Activated T-helper 1 cell treated with Interleukin-2 at 50 U/mL for 16 hours (primary cell): ENCODE measurements at places on chromosomes 12 and 14.
A peak's percentile ranks its signal among the peaks of the same experiment; 100 is the strongest.

GRCh38 chr12:108973629-108974152 is 47.2 kb downstream of the SVOP start:
- no peak for DNase-seq

DNA sequence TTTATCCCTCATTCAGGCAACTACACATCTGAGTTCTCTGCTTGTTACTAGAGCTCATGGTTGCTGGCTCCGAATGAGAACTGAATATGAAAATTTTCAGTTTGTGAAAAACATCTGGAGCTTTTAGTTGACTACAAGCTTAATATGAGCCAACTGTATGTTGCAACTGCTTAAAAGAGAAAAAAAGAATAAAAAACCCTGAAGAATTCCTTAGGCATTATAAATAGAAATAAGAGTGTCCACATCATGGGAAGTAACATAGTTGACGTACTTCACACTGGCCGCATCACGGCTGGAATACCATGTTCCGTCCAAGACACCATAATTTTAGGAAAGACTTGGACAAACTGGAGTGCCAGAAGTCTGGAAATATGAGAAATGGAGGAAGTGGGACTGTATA is 57.9 kb downstream of the PDE3A start:
- no peak for DNase-seq

DNA sequence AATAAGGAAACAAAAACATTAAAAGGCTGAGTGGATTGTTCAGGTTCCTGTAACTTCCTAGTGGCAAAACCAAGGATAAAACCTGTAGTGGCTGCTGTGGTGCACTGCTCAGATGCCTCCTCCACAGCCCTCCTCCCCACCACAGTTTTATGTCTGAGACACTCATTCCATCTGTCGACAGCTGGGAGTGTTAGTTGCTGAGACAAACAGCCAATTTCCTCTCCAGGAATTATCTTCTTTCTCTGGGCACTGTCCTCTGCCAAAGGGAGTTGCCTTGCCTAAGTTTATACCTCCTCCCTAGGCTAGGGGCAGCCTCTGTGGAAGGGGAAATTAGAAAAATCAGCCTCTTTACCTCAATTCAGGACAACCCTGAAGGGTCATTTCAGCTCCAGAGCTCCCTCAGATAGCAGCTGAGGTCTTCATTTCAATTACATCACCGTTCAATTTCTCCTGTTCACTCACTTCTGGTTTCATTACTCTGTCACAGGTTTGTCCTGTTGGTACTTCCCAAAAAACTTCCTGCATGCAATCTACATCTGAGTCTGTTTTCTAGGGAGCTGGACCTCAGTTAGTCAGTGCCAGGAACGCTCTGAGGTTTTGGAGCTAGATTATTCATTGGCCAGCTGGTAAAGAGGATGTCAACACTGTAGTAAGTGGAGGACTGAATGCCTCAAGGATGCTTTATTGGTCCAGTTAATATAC is 74.9 kb upstream of the ATP2B1 start:
- DNase-seq, result no peak

- no peak for DNase-seq
Observed at GRCh38 chr12:68773582-68773981, 27.6 kb downstream of the SLC35E3 start.

GRCh38 chr14:74563233-74563585 is 48.8 kb downstream of the LTBP2 start:
- DNase-seq, result no peak

DNA sequence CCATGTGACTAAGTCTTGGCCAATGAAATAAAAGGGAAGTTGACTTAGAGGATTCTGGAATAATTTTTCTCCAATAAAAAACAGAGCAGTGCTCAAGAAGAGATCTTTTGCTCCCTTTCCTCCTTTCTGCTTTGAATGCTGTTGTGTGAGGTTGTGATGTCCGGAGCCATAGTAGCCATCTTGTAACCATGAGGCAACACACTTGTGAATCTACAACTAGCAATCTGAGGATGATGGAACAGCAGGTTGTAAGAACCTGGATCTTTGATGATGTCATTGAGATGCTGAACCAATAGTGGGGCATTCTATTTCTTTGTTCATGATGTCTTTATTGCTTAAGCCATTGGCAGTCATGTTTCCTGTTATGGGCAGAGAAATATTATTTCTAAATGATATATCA is 230.0 kb upstream of the SRRM4 start:
- DNase-seq, result no peak

DNA sequence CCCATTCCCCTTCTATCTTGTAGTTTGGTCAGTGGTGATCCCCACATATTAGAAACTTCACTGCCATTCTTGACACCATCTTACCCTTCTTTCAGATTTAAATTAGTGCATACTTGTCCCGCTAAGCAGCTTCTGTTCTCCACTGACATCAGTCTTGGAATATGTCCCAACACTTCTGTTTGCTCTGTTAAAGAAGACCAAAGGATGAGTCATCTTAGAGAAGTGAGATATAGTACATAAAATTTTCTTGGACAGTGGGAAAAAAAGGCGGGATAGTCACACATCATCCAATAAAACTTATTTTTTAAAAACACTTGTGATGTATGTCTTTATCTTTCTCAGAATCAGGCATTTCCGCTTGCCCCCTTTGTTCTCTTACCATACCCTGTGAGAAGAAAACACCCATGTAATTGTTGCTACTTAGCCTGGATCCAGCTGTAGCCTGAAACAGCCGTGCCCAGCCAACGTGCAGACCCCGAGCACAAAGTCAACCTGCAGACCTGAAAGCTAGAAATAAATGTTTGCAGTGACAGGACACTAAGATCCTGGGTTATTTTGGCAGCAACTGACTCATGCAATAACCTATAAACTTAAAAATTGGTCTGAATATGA is 100.1 kb upstream of the PDE3A start:
- DNase-seq, result no peak

GRCh38 chr12:27711317-27711682 is 668 bp downstream of the MRPS35 start:
- no peak for DNase-seq

DNA sequence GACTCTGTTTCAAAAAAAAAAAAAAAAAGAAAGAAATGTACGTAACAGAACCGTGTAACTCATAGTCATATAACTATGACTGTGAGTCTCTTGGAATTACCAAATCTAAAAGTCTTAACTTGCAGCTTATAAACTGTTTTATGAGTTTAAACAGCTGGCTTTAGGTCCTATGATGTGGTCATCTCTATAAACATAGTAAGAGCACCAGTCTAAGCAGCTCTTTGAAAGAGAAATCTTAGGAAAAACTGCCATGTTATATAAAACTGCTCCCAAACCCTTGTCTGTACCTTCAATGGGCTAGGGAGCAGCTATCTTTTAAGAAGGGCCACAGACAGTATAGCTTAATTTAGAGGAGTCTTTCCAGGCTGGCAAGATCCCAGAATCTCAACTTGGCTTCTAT is 115.5 kb upstream of the AEBP2 start:
- DNase-seq, result no peak

DNA sequence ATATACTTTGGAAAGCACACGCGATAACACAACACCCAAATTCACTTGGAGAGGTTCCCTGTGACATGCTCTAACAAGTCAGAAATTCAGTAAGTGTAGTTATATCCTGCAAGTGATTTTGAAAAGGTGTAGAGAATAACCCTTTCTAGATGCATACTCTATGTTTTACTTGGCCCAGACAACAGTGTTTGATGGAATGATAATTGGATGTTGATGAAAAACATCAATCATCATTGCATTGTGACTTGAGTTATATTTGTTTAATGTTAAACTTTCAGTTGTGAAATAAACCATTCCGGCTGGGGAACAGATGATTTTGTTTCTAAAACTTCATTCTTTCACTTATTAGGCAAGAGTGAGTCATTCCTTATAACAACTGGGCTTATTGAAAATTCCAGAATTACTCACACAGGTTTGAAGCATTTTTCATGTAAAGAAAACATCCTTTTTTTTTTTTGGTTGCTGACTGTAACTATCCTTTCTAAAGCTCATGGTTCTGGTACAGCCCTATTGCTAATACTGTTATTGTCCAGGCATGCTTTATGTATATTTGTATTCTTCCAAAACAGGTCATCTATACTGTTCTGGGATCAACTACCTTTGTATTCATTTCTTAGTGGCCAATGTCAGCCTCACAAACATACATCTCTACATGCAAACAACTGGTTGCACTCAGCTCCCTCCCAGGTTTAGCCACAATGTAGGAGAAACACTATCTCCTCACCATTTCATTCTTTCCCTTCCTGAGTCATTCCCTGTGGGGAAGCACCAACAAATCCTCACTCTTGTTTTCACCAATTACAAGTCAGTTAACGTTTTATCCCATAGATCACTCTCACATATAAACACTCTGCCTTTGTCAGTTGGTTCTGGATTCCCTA is 121.2 kb upstream of the LRIG3 start:
- no peak for DNase-seq

DNA sequence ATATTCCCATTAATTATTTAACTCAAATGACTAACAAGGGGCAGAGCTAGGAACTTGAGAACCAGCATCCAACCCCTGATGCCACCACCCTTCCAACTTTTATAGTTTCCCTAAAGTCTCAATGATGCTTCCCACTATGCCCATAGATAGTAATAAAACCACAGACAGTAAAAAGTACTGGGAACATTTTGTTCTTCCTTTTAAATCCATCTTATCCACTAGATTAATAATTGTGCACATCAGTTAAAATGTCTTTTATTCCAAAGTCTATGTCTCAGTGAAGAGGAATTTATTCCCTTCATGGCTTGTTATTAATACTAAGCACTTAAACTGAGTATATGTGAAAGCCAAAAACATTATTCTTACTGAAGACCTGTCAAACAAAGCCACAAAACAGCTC is 45.8 kb downstream of the SINHCAF start:
- DNase-seq, result no peak

- no peak for DNase-seq
Observed at GRCh38 chr12:128543971-128544370, 277.0 kb downstream of the TMEM132C start.

- peak; percentile 20 for DNase-seq
Observed at GRCh38 chr14:23294734-23295561, 7.7 kb downstream of the PPP1R3E start.

GRCh38 chr12:110704750-110705149 is 15.8 kb upstream of the HVCN1 start:
- no peak for DNase-seq

DNA sequence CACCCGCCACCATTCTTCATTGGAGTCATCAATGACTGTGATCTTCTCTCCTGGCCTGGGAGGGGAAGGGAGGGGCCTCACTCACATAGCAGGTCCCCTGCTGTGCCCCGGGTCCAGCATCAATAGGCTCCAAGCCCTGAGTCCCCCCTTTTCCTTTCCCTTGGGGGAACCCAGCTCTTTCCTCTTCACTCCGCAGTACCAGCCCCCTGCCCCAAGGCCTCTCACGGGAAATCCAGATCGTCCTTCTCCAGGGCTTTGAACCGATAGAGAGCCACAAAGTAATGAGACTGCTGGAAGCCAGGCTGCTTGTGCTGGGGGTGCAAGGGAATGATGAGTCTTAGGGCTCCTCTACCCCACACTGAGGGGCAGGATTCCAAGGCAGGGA is 6.7 kb downstream of the STAC3 start:
- no peak for DNase-seq

DNA sequence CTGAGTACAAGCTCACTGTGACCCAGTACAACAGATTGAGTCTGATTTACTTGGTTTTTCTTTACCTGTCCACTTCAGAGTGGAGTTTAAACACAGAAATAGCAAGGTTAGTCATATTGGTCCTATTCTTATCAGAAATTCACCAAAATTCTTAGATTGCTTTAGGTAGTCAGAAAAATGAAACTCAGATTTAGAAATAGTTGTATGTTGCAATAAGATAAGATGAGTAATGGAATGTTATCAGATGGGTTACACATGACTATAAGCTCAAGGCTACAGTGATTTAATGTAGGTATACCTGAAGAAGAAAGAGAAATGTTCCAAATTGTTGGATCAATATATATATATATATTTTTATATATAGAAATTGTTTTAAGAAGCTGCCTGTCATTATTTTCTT is 524.1 kb downstream of the LRFN5 start:
- DNase-seq, result no peak

DNA sequence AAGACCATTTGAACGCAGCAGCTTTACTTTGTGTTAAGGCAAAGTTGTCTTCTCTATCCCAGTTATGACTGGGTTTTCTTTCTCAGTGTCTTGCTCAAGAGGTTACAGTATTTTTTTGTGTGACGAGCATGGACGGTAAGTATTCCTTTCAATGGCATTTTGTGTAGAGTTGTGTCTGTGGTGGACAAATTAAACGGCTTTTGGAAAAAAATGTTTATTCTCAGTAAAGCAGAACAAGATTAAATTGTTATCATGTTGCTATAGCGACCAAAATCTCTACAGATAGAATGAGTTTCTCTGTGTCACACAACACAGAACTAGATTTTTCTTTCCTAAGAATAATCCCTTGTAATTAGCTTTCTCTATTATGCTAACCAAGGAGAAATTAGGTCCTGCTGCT is 417.1 kb downstream of the AEBP2 start:
- DNase-seq, result no peak

DNA sequence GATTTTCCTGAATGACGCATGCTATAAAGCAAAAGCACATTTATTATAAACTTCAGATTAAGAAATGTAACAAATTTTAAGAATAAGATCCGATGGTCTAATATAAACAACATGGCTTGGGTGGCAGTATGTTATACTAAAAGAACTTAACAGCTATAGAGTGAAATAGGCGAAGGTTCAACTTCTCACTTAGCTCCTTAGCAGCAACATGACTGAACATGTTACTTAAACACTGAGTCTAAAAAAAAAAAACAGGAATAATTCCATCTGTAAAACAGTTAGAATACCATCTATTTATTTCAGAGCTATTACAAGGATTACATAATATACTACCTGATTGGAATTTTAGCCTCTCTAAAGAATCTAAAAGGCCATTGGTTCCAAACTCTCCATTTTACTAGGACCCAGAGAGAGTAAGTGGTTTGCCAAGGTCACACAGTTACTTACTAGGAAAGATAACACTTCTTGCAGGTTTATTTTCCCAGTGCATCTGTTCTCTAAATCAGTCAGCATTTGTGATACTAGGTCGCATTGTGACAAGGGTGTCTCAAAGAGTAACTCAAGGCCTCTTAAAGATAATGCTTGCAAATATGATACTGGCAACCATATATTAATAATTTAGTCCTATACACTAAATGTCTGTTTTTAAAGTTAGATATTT is 14.8 kb downstream of the OSBPL8 start:
- DNase-seq, result no peak

DNA sequence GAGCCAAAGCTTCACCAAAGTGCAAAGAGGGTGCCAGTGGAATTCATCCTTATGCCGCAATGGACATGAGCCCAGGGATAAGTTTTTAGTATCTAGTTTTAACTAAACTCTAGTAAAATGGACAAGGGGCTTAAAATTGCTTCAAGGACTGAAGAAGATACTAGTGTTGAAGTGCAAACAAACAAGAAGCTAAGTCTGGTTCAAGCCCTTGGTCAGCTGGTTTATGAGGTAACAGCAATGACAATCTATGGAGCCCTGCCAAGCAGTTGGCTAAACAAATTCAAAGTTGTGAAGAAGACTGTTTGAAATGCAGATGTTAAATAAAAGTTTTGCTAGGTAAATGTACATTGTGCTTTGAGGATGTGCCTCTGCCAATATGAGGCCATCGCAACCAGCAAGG is 209.4 kb downstream of the KTN1 start:
- DNase-seq, result no peak
